ENCODE measurements at places on chromosomes 1 and 21.

DNA sequence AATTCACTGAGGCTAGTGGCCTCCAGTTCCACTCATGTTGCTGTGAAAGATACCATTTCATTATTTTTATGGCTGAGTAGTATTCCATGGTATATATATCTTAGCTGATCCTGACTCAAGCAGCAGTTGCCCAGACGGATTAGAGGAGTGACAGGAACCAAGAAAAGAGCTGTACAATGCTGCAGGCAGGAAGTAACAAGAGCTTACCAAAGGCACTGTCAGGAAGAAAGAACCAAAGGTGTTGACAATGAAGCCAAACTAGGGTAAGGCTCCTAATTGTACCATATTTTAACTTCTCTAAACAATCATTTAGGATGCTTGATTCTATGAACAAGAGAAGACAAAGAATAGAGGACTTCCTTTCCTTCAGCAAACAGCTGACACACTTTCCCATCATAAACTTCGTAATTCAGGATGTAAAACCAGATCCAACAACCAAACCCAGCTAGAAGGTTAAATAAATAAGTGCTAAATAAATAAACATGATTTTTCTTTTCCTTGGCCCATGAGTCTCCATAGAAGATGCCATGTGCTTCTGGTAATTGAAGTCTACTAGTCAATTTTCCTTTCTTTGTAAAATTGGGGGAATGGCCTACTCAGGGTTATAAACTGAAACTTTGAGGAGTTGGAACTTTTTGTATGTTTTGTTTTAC lies 248.2 kb upstream of the SGIP1 start:
- no peak for DNase-seq

- peak; percentile 90 for DNase-seq
These were observed 41.5 kb downstream of the UBE4B start for GRCh38 chr1:10074059-10074851.

GRCh38 chr1:82466891-82467290 lies 666.2 kb downstream of the ADGRL2 start:
- peak; percentile 10 for DNase-seq

DNA sequence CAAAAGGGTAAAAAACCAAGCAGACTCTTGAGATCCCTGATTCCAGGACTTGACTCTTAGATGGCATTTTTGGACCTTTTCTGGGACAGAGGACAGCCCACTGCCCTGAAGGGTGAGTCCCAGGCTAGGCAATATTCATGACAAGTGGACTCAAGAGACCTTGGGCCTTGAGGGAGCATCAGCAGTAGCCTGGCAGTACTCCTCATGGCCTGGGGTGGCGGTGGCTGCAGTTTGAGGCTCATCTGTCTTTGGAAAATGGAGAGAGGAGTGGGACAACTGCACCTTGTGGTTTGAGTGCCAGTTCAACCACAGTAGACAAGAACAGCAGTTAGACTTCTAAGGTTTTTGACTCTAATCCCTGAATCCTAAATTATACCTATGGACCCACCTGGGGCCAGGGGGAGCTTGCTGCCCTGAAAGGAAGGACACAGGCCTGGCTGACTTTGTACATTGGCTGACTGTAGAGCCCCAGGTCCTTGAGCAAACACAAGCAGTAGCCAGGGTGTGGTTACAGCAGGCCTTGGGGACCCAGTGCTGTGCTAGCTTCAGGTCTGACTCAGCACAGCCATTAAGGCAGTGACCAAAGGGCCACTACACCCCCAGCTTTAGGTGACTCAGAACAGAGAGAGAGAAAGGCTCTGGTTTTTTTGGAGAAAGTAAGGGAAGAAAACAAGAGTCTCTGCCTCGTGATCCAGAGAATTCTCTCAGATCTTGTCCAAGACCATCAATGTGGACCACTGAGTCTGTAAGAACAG lies 1023.2 kb downstream of the KCNT2 start:
- DNase-seq: no peak

DNA sequence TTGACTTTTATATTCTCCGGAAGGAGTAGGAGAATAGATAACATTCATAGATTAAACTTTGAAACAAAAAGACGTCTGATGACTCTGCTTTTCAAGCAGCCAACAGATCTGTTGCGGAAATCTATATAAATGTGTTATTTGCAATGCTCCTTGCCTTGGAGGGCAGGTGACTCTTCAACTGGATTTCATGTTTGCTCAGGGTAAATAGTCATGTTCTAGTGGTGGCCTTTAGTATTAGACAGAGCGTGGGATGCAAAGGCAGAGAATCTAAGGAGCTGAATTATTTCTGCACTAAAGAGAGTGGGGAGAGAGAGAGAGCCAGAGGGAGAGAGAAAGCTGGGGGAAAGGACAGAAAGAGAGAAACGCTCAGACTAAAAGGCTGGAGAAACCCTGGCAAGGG lies 454.3 kb downstream of the AJAP1 start:
- DNase-seq: no peak

GRCh38 chr1:35707601-35708440 lies 10.9 kb downstream of the C1orf216 start:
- no peak for DNase-seq

GRCh38 chr1:66450043-66450514 lies 83.9 kb upstream of the SGIP1 start:
- no peak for DNase-seq

GRCh38 chr1:10863886-10864285 lies 67.4 kb upstream of the CASZ1 start:
- no peak for DNase-seq

DNA sequence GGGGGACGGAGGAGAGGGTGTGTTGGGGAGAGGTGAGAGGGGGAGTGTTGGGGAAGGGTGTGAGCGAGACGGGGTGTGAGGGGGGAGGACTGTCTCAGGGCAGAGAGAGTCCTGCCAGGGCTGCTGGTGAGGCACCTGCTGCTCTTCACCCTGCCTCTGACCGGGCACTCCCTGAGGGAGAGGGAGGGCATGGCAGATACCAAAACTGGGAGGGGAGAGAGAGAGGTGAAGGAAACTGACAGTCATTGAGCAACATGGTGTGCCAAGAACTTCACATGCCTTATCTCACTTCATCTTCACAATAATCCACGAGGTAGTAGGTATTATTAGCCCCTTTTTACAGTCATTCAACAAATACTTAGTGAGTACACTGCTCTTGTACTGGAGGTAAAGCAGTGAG lies 61.3 kb upstream of the ARTN start:
- DNase-seq: no peak

DNA sequence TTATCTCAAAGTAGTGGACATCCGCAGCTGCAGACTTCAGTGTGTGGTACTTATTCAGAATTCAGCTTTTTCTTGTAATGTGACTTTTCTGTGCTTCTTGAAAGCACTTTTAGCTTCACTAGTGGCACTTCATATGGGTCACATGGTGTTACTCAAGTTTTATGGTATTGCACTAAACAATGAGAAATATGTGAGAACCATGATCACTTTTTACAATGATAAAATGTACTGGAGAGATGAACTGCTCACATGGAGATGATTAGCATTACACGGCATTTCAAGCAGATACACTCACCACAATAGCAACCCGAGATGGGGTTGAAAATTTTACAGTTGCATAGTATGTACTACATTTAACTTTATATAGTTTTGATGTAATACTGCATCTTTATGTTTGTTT lies 40.1 kb upstream of the GPR52 start:
- DNase-seq: no peak

DNA sequence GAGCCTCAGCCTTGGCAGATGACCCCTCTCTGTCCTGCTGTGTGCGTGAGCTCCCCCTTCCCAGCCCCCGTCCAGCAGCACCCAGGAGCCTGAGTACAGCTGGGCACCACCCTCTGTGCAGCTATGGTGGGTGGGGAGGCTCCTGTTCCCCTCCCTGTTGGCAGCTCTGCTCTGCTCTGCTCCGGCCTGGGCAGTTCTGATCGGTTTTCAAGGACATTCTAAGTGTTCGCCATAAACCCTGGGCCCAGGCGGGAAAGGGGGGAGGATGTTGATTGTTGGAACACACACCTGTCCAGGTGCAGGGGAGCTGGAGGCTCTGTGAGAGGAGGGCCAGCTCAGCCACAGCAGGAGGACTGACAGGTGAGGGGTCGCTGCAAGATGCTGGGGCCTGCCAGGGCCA lies at the start of gene CLCNKB:
Gene CLCNKB, plus strand, starts transcription at position 262 of the 400 bp plus-strand sequence. CDS start 711 bp downstream, outside the sequence.
- DNase-seq: no peak

DNA sequence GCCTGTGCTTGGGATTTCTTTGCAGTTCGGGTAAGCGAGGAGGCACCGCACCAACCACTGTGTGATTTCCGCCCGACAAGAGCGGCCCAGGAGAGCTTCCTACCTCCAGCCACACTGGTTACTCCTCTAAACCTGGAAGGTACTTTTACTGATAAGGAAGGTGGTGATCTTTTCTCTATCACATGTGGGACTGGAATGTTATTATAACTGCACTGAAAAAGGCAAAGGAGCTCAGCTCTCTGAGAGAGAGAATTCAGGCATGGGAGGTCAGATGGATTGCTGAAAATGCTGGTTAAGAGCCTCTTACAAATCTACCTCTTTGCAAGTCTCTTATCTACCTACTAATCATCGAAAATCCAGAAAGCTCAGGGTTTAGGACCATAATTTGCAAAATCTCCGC lies 7.7 kb upstream of the KCNE1 start:
- no peak for DNase-seq

GRCh38 chr1:79811173-79811572 lies 804.6 kb upstream of the ADGRL4 start:
- no peak for DNase-seq

DNA sequence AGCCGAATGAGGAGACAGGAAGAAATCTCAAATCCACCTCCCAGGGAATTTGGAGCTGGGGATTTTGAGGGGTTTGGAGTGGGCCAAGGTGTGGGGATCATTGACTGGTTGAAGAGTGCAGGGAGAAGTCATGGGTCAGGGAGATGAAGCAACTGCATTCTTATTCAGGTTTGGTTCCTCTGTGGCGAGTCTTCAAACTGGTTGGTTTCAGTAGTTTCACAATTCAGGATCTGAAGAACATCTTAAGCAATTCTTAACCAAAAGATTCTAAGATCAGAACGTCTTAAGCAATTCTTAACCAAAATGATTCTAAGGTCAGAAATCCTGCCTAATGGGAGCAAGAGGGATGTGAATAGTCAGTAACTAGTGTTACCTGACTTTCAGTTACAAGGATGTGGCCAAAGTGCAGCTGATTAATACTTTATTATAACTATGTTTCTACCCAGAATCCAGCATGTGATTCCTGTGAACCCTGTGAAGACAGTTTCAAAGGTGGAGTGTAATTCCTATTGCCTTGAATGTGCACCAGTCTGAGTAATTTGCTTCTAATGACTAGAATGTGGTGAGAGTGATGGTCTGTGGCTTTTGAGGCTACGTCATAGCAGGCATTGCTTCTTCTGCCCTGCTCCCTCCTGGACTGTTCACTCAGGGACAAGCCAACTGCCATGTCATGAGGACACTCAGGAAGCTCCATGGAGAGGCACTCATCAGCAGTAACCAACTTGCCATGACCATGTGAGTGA lies 61.2 kb downstream of the OLFML3 start:
- peak; percentile 98 for DNase-seq

DNA sequence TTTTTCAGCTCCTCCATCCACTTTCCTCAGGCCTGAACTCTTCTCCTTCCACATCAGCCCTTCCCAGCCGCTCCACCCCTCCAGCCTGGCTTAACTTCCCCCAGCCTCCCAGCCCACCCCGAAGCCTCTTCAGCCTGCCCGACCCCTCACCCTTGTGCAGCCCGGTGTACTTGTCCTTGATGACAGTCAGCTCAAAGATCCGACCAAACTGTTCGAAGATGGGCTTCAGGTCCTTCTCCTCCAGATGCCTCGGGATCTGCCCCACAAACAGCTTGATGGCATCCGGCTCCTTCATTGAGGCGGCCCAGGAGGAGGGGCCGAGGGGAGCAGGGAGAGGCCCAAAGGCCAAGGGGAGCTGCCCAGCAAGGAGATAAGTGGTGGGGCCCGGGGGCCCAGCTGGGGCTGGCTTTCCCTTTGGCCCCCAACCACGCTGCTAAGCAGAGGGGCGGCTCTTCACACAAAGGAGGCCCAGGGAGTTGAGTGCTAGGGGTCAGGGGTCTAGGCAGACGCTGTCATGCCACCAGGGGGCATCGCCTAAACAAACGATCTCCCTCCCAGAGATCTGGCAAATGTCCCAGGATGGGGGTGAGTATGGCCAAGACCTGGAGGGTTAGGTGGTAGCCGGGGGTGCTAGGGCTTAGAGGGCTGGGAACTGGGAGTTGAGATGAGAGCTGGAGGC lies 738 bp downstream of the CELF3 start:
- no peak for DNase-seq

GRCh38 chr1:186283374-186283773 lies 91.7 kb downstream of the TPR start:
- DNase-seq: no peak

DNA sequence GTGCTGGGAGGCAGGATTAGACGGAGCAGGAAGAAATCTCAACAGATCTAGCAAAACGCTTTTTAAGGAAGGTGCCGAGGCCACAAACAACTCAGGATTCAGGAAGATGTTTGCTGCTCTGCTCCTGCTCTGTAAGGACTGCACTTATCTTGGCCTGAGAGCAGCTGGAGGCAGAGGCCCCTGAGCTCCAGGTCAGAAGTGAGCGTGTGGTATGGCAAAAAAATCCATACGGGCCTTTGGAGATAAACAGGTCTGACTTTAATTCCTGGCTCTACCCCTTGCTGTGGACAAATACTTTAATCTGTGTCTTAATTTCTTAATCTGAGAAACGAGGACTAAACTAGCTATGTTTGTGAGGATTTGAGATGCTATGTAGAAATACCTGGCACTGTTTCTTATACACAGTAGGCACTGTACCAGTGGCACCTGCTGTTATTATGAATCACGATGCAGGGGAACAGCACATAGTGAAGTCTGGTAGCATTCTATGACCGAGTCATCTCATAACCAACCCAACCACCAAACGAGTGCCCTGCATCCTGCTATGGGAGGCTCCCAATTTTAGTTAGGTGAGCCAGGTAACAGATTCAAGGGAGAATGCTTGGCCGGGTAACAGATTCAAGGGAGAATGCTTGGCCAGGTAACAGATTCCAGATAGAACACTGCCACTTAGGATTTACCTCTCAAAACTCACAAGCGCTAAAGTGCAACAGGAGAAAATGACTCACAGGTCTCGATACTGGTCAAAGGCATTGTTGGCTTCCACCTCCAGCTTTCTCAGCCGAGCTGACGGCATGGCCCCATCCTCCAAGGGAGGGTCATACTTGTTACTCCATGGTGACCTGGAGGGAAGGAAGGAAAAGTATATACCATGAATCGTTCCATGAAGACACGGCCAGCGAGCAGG lies 65.9 kb downstream of the SLC66A1 start:
- no peak for DNase-seq

DNA sequence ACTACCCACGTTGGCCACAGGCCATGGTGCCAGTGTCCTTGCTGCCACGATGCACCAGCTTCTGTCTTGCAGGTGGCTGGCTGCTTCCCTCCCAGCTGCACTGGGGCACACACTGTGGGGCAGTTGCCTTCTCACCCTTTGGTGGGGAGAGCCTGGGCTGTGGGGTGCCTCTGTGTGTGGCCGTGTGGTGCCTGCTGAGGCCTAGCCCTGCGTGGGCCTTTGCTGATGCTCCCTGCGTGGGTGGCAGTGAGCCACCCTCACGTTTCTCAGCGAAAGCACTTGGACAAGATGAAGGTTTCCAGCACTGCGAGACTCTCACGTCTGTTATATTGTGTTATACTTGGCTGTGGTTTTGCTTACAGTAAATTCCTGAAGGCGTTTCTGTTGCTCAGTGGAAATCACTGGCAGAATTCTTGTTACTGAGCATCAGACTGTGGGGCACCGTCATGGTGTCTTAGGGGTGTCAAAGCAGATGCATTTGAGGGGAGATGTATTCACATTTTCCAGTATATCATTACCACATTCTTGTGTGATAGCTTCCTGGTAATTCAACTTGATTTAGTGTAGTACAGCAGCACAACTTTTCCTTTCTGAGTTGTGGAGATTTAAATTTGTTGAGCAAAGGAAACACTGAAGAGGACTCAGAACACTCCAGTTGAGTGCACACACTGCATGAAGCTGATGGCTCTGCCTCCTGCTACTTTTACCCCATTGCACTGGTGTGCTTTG lies 124.7 kb downstream of the PCBP3 start:
- DNase-seq: no peak

GRCh38 chr1:23889074-23889473 lies 21.0 kb upstream of the FUCA1 start:
- DNase-seq: no peak

Data from AML-193 (cell line).